ENCODE measurements at places on chromosomes 4 and X.
A peak's percentile ranks its signal among the peaks of the same experiment; 100 is the strongest.

GRCh38 chrX:49186125-49187027 lies at the start of gene PRICKLE3:
Gene PRICKLE3 (minus strand): TSS chrX:49186373. CDS start chrX:49186297, 76 bp downstream.
- peak; percentile 65 for DNase-seq

GRCh38 chrX:150643271-150643670 lies 49.9 kb upstream of the MTMR1 start:
- DNase-seq, result no peak

- no peak for DNase-seq
Observed at GRCh38 chr4:7165874-7166201, 26.5 kb upstream of the SORCS2 start.

GRCh38 chr4:173169178-173169427 lies 492 bp downstream of the GALNT7 start:
- DNase-seq, result no peak

GRCh38 chrX:100625985-100626491 lies 10.6 kb downstream of the TSPAN6 start:
- no peak for DNase-seq

GRCh38 chrX:129593137-129593536 lies 53.1 kb downstream of the OCRL start:
- DNase-seq, result no peak

- peak; percentile 7 for DNase-seq
Observed at GRCh38 chrX:24999511-24999910, 16.3 kb downstream of the ARX start.

- no peak for DNase-seq
Observed at GRCh38 chr4:57109411-57109846, 756 bp downstream of the IGFBP7 start.

- DNase-seq, result no peak
Observed at GRCh38 chr4:110134269-110134869, 64.0 kb downstream of the ELOVL6 start.

- DNase-seq, result no peak
Observed at GRCh38 chr4:17203797-17204196, 305.4 kb upstream of the LDB2 start.

All from NCI-H2081 (cell line).